ENCODE measurements at places on chromosomes 12 and 14.
A peak's percentile ranks its signal among the peaks of the same experiment; 100 is the strongest.

DNA sequence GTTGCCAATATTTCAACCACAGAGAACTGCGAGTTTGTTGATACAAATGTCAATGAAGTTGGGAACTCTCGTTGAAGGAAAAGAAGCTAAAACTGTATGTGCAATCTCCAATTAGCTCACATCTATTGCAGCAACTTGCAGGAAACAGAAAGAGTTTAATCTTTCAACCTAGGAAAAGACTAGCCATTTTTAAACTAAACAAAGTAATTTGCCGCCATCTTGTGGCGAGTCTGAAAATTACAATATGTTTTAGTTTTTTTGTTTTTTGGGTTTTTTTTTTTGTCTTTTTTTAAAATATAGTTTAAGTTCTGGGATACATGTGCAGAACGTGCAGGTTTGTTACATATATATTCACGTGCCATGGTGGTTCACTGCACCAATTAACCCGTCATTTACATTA, 131.2 kb upstream of the FOXG1 start:
- peak; percentile 18 for DNase-seq

- DNase-seq = no peak
Observed at GRCh38 chr14:104461676-104462449, 117.7 kb upstream of the C14orf180 start.

GRCh38 chr14:39393289-39393688, 38.9 kb downstream of the FBXO33 start:
- DNase-seq = no peak

DNA sequence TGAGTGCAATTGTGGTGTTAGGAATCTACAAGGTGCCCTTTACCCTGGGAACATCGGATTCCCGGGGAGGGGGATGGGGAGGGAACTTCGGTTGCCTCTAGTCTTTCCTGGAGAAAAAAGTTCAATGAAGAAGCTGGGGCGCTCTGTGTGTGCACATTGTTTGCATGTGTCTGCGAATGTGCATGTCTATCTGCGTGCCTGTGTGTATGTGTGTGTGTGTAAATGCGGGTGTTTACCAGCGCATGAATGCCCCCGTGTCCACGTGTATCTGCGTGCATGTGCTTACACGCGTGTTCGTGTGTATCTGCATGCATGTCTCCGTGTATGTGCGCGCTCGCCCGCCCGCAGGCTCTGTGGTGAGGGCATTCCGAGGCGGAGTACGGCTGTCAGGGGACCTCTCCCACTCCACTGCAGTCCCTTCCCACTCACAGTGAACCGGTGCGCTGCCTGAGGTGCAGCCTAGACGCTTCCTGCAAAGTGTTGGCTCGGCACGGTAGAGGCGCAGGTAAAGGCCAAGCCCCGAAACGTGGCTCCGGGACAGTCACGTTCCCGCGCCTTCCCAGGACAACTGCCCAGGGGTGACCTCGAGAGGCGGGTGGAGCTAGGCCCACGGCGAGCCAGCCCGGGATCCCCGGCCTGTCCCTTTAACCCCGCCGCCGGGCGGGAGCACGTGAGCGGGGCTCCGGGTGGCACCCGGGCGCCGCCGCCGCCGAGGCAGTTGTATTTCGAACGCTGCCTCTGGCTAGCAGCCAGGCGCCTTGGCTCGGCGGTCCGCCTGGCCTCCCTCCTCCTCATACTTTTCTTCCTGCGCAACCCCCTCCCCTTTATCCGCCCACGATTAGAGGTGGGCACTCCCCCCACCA, 539 bp upstream of the HMGA2 start:
- DNase-seq = no peak

GRCh38 chr12:132181570-132182200, 37.4 kb downstream of the NOC4L start:
- DNase-seq = no peak

- DNase-seq = no peak
Observed at GRCh38 chr12:100801320-100801719, 6.7 kb downstream of the ANO4 start.

GRCh38 chr12:13347241-13348043, 150.9 kb downstream of the EMP1 start:
- peak; percentile 23 for DNase-seq

GRCh38 chr12:90045559-90045958, 336.9 kb upstream of the ATP2B1 start:
- no peak for DNase-seq

DNA sequence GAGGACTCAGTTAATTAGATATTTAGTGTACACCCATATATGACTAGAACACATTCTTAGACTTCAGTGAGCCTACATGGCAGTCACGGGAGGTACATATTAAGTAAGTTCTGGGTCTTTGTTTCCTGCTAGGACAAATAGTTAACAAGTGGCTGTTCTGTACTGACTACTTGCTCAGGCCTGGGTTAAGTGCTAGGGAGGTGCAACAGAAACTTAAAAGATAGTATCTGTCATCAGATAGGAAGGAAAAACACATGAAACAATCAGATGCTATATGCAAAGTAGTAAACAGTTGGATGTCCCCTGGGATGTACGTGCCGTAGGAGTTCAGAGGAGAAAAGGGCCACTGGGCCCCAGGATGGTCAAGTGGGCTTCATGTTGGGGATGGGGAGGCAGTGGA, 59.5 kb downstream of the SLC4A8 start:
- DNase-seq = no peak

GRCh38 chr12:79016181-79016580, 151.6 kb downstream of the SYT1 start:
- DNase-seq = no peak

GRCh38 chr14:60512126-60512525, 3.2 kb downstream of the SIX6 start:
- no peak for DNase-seq

DNA sequence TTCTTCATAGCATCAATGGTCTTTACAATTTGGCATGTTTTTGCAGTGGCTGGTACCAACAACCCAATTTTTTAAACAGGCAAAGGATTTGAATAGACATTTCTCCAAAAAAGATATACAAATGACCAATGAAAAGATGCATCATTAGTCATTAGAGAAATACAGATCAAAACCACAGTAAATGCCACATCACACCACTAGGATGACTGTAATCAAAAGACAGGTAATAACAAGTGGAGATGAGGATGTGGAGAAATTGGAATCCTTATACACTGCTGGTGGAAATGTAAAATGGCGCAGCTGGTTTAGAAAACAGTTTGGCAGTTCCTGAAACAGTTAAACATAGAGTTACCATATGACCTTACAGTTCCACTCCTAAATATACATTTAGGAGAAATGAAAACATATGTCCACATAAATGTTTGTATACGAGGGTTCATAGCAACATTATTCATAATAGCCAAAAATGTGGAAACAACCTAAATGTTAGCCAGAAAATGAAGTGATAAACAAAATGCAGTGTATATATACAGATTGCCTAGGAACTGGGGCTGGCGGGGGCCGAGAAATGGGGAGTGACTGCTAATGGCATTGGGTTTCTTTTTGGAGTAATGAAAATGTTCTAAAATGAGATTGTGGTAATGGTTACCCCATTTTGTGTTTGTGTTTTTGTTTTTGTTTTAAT, 55.2 kb downstream of the TGFB3 start:
- no peak for DNase-seq

GRCh38 chr14:23034498-23035302, at the start of gene PSMB5:
TSS of gene PSMB5 (minus strand) at chr14:23034900. CDS start at chr14:23034881, 19 bp downstream.
- peak; percentile 90 for DNase-seq

DNA sequence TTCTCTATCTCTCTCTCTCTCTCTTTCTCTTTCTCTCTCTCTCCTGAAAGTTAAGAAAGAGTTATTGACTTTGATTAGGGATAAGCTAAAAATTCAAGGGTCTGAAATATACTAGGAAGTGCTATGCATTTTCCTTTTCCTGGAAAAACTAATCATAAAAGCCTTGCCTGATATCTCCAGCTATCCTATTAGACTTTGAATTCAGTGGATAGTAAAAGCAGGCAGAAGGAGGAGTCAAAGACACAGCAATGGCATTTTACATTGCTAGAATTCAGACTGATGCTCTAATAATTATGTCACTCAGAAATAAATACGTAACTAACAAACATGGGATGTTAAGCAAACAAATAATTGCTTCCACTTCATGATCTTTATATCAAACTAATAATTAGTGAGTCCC, 272.0 kb downstream of the SSPN start:
- no peak for DNase-seq

GRCh38 chr14:63454863-63455622, 88.1 kb downstream of the PPP2R5E start:
- DNase-seq = peak; percentile 18

DNA sequence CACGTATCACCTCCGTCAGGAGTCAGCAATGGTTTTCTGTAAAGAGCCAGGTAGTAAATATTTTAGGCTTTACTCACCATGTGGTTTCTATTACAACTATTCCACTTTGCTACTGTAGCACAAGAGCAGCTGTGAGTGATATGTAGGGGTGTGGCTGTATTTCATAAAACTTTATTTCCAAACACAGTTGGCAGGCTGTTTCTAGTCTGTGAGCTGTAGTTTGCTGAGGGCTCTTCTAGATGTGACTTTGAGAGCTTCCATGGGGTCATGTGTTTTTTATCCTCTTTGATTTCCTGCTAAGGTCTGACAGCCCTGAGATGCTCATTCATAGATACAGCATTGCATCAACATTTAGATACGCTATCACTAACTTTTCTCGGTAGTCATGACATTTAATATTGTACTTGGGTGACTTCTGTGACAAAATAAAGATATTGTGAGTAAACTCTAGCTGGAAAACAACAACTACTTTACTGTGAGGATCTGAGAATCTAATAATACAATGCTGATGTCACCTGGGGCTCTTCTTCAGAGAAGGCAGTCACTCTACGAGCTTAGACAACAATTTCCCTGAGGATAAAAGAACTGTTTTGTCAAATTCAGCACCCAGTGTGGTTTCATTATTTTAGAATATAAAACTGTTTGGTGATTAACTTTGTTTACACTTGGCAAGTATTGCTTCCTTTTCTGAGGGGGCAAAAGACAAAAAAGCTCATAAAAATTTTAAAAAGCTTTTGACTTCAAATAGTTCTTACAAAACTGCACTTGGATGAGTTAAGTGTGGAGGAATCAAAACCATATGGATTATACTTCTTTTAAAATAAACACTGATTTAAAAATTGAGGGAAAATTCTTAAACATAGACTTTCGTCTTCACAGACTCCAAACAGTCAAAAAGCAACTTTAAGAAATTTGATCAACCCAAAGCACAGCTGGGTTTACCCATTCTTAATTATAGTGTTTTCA, 231.2 kb upstream of the DCN start:
- DNase-seq = peak; percentile 77

- DNase-seq = no peak
Observed at GRCh38 chr14:99891900-99892299, 98.7 kb downstream of the EML1 start.

GRCh38 chr14:89384023-89384422, 33.0 kb downstream of the FOXN3 start:
- DNase-seq = no peak

DNA sequence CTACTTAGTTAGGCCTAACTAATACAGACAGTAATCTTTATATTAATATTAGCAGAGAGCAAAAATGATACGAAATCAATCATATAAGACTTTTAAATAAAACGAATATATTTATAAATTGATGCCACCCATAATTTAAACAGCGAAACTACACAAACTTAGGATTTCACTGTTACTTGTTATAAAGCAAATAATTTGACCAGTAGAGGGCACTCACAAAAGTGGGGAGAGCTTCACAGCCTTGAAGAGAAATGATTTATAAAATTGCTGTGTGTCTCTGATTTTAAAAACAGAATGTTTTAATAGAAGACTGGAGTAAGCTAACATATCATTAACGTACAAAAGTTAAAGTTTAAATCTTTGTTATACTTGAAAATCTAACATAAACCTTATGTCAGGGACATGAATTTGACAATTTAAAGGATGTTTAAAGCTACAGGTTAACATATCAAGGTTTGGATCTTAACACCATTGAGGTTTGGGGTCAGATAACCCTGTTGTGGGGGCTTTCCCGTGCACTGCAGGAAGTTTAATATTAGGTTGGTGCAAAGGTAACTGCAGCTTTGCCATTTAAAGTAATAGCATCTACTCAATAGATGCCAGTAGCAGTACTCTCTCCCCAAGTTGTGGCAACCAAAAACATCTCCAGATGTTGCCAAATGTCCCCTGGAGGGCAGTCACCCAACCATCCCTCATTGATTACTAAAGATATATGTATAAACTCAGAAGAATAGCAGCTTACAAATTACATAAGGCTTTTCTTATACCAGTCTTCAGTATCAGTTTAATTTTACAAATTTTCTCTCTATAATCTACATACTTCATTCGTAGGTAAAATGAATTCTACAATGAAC, 9.3 kb downstream of the KRAS start:
- DNase-seq = peak; percentile 28

DNA sequence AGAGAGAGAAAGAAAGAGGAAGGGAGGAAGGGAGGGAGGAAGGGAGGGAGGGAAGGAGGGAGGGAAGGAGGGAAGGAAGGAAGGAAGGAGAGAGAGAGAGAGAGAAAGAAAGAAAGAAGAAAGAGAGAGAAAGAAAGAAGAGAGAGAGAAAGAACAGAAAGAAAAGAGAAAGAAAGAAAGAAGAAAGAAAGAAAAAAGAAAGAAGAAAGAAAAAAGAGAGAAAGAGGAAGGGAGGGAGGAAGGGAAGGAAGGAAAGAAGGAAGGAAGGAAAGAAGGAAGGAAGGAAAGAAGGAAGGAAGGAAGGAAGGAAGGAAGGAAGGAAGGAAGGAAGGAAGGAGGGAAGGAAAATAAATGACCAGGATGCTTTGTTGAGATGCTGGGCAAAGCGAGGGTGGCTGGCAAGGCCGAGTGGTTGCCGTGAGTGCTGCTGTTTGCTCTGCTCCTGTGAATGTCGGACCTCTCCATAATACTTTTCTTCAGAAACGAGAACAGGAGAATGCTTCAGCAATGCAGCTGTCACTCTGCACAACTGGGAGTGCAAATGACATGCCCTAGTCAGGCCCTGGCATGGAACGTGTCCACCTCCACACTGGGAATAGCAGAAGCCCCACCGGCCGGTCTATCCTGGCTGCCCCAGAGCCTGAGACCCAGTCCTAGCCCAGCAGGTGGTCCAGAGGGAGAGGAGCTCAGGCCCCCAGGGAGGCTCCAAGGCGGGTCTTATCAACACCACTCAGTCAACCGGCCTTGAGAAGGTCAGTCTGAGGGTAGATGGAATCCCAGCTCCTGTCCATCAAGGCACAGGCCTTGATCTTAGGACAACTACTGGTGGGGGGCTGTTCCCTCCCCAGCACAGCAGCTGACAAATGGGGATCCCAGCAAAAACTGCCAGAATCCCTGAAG, 25.1 kb upstream of the EIF5 start:
- no peak for DNase-seq

GRCh38 chr12:50157259-50157658, 9.9 kb downstream of the CERS5 start:
- no peak for DNase-seq

Data from A172 (cell line).